Stimulated activated CD4-positive, alpha-beta T cell treated with anti-CD3 and anti-CD28 coated beads, Interleukin-1b, Interleukin-23, amount 100 ng/mL, for 1 hour (primary cell): ENCODE measurements at places on chromosomes 7 and 10.

GRCh38 chr7:141462958-141463357 lies 88.3 kb upstream of the AGK start:
- DNase-seq = no peak

GRCh38 chr10:84391326-84391725 lies 62.9 kb downstream of the CCSER2 start:
- DNase-seq = no peak

GRCh38 chr7:29457141-29457561 lies 106.5 kb upstream of the PRR15 start:
- DNase-seq = no peak

DNA sequence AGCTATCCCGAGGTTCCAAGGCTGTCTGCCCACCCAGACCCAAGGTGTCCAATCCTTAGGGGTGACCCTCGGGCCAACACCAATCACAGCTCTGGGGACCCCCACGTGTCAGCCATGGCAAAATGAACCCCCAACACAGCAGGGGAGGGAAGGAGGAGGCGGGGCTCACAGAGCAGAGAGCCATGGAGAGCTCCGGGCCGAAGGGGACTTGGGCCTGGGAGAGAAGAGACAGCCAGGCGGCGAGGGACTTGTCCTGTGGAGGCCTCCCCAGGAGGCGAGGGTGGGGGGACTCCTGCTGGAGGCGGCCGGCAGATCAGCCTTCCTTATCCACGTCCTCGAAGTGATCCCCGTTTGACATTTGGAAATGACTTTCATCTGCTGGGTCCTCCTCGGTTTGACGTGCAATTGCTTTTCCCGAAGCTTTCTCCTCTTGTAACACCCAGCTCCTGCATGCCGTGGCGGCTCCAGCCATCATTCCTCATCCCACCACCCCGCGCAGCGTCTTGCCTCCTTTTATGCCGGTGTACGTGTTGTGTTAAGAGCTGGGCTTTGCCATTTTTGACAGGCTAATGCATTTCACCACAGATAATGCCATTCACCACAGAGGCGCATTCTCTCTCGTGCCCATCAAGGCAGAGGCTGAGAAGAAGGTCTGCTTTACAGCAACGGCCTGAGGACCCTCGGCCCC lies 337.4 kb downstream of the DNAJB6 start:
- no peak for DNase-seq
